ENCODE measurements at places on chromosomes 6 and 20.

DNA sequence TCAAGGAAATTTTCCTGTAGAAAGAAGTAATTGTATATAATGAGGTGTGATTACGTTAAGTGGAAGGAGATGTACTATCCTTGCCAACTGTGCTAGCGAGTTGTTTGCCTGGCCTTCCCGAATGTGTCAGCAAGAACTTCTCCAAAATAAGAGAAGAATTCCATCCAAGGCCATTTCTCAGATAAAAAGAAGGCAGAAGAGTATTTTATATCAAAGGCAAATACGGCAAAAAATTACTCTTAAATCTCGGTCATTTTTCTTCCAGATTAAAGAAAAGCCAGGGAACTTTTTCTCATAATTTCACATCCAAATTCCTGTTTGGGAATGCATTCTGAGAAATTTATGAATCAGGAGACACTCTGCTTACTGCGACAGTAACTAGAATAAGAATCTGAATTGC, 290.6 kb downstream of the CBLN4 start:
- no peak for DNase-seq

DNA sequence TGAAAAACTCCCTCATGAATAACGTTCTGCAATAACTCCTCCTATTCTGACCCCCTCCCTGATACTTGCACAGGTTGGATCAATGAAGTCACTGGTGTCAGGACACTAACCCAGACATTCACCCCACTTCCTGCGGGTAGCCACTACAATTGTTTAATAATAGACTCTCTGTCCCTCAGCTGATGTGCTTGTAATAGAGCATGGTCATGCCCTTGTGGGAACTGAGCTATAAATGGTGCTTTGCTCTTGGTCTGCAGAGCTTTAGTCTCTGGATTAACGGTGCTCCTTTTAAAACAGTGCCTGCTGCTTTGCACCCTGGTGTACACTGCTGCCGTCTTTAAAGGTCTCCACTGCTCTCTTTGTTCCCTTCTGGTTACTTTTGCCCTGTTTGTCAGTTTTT, 127.3 kb downstream of the BACH2 start:
- DNase-seq = no peak

DNA sequence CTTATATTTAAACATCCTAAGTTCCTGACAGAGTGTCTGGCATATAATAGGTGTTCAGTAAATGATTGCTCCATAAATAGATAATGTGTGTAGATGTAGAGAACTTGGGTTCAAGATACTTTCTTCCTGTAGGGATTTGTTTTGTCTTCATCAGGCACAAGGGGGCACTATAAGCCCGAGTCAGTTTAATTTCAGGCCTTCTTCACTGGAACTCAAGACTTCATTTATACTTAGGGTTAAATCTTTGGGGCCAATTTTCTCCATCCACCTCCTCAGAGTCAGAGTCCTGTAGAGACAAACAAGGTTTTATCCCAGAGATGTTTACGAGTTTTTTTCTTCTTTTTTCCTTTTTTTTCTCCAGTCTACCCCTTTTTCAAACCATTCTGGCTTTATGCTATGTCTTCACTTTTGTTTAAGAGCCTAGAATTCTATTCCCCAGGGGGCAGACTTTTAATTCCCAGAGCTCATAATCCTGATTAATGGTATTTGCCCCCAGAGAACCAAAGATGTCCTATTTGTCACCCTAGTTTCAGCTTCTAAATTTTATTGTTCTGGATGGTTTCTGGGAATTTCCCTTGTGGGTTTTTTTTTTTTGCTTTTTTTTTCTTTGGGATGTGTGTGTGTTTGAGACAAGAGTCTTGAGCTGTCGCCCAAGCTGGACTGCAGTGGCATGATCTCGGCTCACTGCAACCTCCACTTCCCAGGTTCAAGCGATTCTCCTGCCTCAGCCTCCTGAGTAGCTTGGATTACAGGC, 88.4 kb downstream of the HFE start:
- no peak for DNase-seq

DNA sequence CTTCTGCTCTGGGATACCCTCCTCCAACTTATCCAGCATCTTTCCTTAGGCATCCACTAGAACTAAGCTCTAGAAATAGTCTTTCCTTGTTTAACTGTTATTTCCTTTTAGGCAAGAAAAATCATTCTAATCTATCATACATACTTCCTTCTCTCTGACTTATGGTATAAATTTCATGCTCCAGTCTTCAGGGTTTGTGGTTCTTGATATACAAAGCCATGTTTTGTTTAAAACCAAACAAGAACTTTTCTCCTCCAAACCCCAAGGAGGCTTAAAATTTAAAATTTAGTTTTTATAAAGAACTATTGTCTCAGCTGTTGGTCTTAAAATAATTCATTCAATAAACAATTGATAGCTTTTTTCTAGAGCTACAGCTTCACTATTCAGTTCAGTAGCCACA, 77.2 kb downstream of the CD164 start:
- no peak for DNase-seq

DNA sequence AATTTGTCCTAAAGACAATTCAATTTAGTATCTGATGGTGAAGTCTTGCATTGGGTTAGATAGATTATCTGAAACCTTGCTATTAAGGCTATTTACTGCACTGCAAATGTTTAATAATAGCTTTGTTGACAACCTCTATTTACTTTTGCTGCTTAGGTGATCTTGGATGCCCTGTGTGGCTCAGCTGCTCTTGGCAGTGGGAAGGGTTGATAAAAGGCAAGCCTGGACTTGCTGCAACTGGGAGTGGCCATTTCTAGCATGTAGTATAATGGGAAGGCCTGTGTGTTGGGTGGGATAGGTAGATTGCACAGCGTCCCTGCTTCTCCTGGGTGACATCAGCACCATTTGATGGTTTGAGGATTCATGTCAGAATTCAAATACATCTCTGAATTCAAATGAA, 49.1 kb downstream of the ARMC2 start:
- DNase-seq = no peak

- no peak for DNase-seq
Observed at GRCh38 chr20:57708694-57709673, 831 bp downstream of the PMEPA1 start.

DNA sequence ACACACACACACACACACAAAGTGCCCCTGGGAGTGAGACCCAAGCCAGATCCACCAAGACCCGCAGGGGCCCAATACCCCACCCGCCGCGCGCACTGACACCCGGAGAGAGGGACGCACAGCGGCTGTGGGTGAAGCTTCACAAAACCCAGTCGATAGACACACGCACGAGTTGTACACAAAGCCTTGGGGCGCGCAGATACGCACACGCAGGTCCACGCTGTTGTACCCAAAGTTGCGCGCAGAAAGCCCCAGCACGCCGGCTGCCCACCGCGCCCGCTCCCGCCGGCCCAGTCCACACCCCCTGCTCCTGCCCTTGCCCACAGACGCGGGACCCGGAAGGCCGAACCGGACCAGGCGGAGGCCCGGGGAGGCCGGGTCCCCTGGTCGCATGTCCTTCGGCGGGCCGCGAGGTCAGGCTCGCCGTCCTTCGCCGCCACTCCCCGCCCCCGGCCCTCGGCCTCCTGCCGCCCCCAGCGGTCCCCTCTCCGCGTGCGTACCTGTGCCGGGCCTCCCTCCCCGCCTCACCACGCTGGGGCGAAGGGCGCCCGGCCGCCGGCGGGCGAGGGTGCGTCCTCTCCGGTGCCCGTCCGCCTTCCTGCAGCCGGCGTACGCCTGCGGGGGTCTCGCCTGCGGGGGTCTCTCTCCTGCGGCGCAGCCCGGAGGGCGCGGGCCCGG, at the start of gene TMEM74B:
TMEM74B (minus strand) TSS at position 344 of the 678 bp plus-strand sequence. CDS start 1,180 bp downstream, outside the sequence.
- no peak for DNase-seq

- no peak for DNase-seq
Observed at GRCh38 chr20:53642196-53643030, 48.8 kb upstream of the ZNF217 start.
